ENCODE measurements at places on chromosomes 2 and 18.

- DNase-seq, result no peak
These were observed 793.5 kb upstream of the CHAC2 start for GRCh38 chr2:52974127-52974526.

GRCh38 chr2:231680992-231681852 is 27.1 kb upstream of the PTMA start:
- no peak for DNase-seq

GRCh38 chr18:37419315-37419714 is 146.3 kb downstream of the CELF4 start:
- DNase-seq, result no peak

GRCh38 chr18:10332452-10332851 is 122.0 kb upstream of the APCDD1 start:
- no peak for DNase-seq

DNA sequence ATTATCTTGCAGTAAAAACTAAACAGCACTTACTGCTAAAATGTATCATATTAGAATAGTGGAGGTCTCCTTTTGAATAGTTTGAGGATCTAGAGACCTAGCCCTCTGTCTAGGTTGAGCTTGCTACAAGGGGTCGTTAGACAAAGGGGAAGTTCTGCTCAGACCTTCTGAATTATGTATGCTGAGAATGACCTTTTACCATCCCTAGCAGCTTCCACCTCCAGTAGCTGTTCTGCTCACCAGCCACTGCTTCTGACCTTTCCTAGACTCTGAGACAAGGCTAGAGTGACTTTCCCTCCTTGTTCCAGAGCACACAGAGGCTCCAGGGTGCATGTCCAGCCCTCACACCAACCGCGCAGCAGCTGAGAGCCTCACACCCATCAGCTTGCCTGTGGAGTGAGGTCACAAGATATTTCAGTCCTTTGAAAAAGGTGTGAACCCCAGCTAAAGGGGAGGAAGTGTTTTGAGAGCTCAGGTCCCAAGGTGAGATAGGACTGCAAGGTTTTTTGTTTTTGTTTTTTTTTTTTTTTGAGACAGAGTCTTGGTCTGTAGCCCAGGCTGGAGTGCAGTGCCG is 289.3 kb upstream of the TNP1 start:
- DNase-seq, result no peak

GRCh38 chr18:28485918-28486317 is 309.0 kb upstream of the CDH2 start:
- DNase-seq, result no peak

- DNase-seq, result no peak
These were observed 395.4 kb upstream of the ACVR2A start for GRCh38 chr2:147449323-147449991.

- no peak for DNase-seq
These were observed 29.6 kb downstream of the STEAP3 start for GRCh38 chr2:119253114-119253702.

GRCh38 chr2:219213026-219213415 is 5.7 kb downstream of the ABCB6 start:
- DNase-seq, result no peak

DNA sequence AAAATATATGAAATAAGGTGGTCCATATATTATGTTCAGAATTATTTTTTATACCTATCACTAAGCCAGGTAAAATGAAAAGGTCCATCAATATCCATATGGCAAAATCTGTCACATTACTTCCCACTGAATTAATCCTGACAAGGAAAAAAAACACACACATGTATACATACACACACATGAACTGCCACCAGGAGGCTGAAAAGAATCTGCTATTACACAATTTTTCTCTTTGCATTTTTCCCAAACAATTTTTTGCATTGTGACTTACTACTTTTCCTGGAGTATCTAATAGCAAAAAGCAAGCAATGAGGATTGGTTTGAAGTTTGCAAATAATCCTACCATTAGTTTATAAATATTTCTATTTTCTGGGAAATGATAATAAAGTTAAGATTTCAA is 128.2 kb upstream of the CD226 start:
- DNase-seq, result no peak

- DNase-seq, result no peak
These were observed 68.4 kb upstream of the BCL11A start for GRCh38 chr2:60621688-60622429.

DNA sequence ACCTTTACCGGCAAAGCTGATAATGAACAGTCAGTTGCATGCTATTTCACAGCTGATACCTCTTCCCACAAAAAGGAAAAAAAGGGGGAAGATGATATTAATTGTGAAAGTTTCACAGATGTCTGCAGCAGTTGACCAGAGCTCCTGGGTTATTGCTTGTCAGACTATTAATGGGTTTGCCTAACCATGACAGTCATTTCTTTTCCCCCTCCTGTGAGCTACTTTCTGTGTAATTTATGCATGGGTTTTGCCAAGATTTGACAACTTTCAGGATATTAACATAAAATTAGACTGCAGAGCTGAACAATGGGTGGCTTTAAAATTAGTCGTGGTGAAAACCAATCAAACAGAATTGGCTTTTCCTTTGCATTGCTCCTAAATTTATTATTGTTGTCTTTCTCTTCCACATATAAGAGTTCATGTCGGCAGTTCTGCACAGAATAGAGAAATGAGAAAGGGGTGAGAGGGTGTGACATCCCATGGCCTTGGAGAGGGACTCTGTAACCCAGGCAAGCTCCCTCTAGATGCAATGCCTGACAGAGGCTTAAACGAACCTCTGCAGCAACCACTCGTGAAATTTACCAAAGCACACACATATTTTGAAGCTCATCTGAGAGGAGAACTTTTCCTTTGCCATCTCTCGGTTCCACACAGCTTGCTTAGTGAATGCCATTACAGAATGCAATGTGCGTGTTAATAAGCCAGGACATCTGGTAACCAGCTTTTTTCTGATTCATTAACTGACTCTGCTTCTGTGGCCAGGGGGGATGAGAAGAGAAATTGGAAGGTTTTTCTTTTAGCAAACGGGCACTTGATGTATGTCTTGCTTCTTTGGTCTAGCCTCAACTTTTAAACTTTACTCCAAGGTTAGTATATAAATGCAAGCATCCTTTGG is 82.2 kb upstream of the ITGA4 start:
- no peak for DNase-seq

DNA sequence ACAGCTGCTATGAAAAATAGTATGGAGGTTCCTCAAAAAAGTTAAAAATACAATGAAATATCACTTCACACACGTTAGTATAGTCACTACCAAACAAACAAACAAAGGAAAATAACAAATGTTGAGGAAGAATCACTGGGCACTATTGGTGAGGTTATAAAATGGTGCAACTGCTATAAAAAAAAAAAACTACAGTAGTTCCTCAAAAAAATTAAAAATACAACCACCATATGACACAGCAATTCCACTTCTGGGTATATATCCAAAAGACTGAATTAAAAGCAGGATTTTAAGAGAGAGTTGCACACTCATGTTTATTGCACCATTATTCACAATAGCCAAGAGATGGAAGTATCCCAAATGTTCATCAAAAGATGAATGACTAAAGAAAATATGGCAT is 80.9 kb upstream of the POU3F3 start:
- no peak for DNase-seq

- no peak for DNase-seq
These were observed 19.2 kb upstream of the UGP2 start for GRCh38 chr2:63822478-63822877.

DNA sequence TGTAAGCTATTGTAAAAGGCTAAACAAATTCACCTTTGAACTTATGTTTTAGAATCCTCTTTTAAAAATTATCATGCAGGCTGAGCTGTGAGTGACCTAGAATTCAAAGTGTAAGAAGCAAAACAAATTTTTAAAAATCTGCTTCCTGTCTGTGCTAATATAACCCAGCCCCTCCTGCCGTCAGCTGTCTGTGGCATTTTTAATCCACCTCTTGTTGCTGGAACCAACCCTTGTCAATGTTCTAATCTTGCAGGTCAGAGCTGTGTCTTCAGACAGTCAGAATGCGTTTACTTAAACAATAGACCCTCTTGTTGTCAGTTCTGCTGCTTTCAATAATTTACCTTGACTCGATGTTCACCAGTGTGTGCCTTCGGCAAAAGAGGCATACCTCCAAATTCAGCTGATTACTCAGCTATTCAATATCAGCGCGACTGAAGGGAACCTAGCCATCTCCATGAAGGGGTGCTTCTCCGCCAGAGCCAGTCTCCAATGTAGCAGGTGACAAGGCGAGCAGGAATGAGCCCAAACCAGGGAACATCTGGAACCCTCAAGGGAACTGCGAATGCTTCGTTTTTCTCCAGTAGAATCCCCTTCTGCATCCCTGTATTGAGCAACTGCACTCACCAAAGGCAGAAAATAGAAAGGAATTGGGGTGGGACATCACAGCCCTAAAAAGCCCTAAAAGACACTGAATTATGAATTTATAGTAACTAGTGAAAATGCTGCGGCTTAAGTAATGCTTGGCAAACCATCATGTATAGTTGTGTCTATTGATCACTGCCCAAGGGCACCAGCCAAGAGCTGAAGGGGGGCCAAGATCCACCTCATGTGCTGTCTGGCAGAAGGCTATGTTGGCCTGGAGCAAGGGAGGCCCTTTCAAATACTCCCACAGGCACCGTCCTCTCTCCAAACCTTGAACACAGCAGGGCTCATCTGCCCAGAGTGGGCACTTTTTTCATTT is 62.5 kb downstream of the LYPD6B start:
- DNase-seq, result no peak

GRCh38 chr2:67802291-67802690 is 260.5 kb downstream of the C1D start:
- DNase-seq, result no peak

DNA sequence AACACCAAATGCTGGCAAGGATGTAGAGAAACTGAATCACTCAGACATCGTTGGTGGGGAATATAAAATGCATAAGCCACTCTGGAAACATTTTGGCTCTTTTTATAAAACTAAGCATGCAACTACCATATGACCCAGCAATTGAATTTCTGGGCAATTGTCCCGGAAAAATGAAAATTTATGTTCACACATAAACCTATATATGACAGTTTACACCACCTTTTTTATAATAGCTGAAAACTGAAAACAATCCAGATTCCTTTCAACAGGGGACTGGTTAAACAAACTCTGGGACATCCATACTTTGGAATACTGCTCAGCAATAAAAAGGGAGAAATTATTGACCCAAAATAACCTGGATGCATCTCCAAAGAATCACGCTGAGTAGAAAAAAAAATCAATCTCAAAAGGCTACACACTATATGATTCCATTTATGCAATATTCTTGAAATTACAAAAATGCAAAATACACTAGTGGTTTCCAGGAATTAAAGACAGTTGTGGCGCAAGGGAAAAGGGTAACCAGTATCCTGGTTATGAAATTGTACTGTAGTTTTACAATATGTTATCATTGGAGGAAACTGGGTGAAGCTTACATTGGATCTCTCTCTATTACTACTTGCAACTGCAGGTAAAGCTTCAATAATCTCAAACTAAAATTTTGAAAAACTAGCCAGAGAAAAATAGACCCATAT is 130.2 kb upstream of the PID1 start:
- DNase-seq, result no peak

DNA sequence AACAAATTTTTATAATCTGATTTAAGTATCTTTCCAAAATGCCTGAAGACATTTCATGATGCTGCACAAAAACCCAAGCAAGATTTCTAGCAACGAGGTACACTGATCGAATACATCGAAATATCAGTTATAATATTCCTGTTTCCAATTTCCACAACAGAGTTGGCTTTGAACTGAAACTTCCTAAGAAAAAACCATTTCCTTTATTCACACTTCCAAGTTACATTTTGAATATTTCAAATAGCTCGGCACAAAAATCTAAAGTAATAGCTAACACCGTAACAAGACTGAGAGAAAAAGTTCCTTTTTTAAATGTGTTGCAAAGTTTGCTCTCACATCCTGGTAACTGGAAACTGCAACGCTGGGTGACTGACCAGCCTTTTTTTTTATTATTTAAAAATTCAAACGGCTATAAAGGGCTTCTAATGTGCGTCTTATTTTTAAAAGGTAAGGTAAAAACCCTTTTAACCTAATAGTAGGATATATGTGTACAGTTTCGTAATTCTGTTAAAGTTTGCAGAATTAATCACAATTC is 1.7 kb downstream of the HNRNPLL start:
- DNase-seq, result no peak

DNA sequence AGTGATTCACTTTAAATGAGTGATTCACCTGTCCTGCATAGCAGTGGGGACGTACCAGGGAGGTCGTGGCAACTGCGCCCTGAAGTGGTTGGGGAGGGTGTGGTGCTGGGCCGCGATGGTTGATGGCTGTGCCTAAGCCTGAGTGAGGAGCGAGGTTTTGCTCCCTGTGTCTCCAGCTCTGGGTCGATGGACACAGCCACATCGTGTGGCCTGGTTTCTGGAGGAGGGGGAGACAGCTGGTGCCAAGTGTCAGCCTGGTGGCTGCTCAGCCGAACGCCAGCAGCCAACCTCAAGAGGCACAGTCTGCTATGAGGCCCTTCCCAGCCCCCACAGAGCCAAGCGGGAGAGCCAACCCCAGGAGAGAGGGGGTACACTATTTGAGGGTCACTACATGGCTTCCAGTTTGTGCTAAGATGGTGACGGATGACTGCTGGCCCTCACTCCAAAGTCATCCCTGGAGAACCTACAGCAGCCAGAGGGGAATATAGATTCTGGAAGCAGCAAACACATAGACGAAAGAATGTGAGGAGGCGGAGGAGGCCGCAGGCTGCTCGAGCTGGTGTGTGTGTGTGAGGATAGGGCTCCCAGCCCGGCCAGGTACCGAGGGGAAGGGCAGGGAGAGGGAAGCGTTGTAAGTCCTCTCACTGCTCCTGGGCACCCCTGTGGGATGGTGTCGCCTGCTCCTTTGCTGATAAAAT is 58.6 kb upstream of the OTOF start:
- DNase-seq, result no peak

GRCh38 chr2:147844697-147845410 is at the start of gene ACVR2A:
Gene ACVR2A (plus strand): TSS chr2:147845029. CDS start chr2:147845153, 124 bp downstream.
- no peak for DNase-seq
